Activated CD4-positive, alpha-beta T cell treated with anti-CD3 and anti-CD28 coated beads for 36 hours (primary cell): ENCODE measurements at places on chromosomes 3 and 15. TPM values are rescaled to one million over a fixed set of nuclear protein-coding genes. Genes with fewer than 3 reads are reported as not detected.

The AEN gene
- 52.9 TPM for total RNA-seq

The ANKUB1 gene
- total RNA-seq: not detected

The MYO5C gene
- total RNA-seq: 0.69 TPM

The DUOX1 gene
- total RNA-seq: 0.07 TPM

DNA sequence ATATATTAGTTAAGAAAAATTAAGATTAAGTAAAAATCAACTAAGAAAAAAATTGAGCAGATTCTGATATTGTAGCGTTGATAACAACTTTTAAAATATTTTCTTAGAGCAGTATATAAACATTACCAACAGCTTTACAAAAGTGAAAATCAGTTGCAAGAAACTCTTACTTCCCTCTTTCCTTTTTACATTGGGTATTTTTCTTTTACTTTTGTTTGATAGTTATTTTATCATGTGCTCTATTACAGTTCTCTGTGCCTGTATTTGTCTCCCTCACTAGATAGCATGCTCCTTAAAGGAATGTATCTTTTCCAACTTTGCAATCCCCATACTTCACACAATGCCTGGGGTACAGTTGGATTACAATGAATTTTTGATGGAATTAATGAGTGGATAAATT, 87.5 kb upstream of the P3H2 start:
- no peak for DNase-seq

DNA sequence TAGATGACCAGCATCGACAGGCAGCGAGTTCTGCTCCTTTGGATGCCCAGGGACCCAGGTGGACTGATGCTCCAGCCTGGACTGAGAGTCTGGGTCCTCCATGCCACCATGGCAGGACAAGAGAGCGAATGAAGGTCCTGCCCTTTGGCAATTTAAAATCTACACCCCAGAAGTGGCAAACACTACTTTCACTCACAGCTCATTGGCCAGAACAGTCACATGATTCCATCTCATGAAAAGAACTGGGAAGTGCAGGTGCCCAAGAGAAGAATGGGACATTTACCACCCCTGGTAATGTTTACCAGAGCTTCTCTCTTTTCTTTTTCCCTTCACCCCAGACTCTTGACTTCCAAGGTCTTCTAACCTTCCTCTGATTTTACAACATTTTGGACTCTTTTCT, 87.8 kb upstream of the SLCO3A1 start:
- no peak for DNase-seq

- no peak for DNase-seq
Measured at GRCh38 chr3:66585520-66586095, 84.8 kb upstream of the LRIG1 start.

DNA sequence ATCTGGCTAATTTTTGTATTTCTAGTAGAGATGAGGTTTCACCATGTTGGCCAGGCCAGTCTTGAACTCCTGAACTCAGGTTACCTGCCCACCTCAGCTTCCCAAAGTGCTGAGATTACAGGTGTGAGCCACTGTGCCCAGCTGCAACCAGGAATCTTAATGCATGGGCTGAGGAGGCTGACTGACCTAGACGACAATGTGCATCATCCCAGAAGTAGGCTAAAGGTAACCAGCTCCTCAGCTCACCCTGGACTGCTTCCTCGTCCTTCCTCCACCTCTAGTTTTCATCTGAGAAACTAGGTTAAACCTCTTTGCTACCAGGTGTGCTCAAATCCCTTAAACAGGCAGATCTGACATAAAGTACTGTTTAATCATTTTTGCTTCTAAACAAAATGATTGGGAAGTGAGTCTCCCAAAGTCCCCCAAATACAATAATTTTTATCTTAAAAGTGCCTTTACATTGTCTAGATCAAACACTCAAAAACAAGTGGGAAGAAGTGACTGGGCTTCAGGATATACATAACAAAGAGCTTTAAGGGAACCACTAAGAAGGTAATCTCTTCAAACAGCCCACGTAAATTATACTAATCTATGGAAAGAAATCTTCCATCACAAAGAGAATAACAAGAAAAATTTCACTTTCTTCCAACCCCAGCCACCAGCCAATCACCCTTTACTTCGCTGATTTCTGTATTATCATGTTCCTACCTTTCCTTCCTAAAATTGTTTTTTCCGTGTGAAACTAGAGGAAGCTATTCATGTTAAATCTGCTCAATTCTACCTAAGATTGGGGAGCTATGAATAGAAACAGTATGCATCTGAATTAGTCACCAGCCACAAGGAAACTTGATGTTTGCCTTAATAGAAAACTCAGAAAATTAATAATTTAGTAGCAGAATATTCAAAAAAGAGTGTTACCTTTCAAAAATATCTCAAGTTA, 34.7 kb downstream of the IGF2BP2 start:
- DNase-seq: no peak

DNA sequence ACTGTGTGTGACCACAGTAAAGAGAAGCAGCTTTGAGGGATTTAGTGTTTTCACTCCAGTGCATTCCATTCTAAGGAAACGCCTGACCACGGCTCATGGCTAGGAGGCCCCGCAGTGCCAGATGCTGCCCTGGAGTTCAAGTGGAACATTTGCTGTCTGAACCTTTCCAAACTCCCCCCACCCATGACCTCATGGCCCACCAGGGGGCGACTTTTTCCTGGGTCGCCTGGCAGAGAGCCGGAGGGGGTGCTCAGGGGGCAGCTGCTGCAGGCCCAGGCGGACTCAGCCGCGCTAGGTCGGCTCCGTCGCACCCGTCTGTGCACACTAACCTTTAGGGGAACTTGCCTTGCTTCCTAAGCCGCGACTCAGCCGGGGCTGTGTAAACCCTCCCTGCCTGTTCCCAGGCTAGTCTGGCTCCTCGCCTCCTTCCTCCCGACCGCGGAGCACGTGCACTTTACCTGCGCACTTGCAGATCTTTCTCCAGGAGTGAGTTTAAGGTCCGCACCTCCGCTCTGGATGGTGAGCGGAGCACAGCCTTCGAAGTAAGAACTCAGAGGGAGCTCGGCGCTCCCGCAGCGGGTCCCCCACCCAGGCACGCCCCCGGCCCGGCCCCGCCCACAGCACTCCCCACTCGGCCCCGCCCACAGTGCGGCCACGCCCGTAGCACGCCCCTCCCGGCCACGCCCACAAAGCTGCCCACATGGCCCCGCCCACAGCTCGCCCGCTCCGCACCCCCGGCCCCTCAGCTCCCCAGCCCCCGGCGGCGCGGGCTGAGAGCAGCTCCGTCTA, at the start of gene OCA2:
Gene OCA2 (minus strand): TSS at position 550 of the 789 bp plus-strand sequence. CDS start 17,441 bp downstream, outside the sequence.
- peak; percentile 77 for DNase-seq

DNA sequence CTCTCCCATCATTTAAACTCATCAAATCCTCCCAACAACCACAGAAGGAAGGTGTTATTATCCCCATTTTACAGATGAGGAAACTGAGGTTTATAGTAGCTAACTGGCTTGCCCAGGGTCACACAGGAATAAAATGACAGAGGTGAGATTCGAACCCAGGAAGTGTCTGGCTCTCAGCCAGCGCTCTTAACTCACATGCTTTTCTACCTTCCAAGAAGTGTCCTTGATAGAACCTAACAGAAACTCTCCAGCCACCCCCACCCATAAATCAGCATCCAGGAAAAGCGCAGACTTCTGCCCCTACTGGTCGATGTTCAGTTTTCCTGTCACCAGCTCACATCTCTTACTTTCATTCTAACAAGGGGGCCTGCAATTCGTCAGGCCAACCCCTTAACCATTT, 51.7 kb downstream of the SPATA12 start:
- no peak for DNase-seq

DNA sequence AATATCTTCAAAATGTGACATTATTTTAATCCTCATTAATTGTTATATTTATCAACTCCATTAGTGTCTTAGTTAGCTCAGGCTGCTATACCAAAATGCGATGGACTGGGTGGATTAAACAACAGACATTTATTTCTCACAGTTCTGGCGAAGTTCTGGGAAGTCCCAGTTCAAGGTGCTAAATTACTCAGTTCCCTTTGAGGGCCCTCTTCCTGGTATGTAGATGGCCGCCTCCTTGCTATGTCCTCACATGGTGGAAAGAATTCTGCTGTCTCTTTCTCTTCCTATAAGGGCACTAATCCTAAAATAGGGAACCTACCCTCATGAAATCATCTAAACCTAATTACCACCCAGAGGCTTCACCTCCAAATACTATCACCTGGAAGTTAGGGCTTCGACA, 38.8 kb upstream of the DUT start:
- DNase-seq: no peak

- no peak for DNase-seq
Measured at GRCh38 chr3:13116426-13116825, 43.2 kb upstream of the IQSEC1 start.

DNA sequence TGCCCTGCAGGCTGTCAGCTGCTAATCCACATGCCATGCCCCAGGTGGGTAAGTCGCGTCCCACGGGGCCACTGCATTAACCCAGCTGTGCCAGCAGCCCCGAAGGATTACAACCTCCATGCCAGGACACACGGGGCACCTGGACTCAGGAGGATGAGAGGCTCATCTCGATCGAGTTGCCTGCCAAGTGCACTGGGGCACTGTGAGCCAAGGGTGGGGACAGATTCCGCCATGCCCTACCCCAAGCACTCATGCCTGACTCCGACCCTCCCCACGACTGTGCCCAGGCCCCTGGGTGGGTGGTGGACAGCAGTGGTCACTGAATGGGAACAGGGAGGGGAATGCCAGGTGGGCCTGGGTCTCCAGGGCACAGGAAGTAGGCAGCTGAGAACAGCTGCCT, 20.7 kb upstream of the SNRPA1 start:
- no peak for DNase-seq

DNA sequence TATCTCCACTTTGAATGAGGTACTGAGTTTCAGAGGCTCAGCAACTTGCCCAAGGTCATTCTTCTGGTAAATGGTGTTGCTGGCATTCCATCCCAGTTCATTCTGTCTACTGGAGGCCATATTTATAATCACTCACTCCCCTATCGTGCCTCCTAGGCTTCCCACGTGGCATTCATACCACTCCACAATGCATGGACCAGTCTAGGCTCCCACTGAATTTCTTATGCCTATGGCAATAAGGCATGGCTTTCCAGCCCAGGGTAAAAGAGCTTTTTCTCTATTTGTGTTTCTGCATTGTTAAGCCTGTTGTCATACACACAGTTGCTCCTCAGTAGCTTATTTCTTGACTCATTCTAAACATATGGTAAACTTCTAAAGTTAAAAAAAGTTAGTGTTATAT, 19.9 kb downstream of the BBX start:
- DNase-seq: no peak

- no peak for DNase-seq
Measured at GRCh38 chr3:146542978-146543377, 1.4 kb downstream of the PLSCR1 start.

DNA sequence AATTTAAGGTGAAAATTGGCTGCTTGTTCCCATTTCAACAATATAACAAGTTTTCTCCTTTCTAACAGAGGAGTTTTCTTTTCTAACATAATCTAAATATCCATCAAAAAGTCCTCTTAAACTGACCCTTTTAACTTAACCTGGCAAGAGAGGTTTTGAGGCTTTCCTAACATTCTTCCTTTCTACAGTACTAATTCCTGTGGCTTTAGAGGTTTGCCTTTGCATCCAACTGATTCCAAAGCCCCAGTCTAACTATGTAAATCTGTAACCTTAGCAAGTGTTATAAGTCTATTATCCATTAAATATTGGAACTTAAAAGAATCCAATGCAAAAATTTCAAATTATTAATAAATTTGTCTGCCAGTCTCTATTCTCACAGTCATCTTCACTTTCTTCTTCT, 134.1 kb downstream of the ISL2 start:
- DNase-seq: no peak

DNA sequence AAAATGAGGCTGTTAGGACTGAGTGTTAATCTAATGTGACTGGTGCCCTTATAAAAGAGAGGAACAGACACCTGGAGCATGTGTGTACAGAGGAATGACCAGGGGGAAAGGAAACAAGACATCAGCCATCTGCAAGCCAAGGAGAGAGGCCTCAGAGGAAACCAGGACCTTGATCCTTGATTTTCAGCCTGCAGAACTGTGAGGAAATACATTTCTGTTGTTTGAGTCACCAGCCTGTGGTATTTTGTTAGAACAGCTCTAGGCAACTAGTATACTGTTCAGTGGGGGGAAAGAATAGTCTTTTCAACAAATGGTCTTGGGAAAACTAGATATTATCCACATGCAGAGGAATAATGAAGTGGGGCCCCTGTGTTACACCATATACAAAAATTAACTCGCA, 80.6 kb downstream of the CCR1 start:
- DNase-seq: no peak

DNA sequence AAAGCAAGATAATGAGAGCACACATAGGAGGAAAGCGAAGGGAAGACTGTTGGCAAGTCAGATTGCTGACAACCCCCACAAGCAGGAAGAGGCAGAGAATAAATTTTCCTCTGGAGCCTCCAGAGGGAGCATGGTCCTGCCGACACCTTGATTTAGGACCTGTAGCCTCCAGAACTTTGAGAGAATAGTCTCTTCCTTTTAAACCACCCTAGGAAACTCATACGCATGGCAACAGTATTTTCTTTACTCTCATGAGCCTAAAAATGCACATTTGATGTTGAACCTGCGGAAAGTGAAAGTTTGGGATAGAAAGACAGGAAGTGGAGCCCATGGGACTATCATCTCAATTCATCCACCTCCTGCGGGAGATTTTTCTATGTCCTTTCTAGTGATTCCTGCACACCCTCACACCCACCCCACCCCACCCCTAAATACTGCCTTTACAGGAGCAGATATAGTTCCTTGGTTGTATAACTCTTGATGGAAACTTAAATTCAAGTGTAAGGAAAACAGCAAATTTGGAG, 116.7 kb upstream of the LPP start:
- DNase-seq: no peak

- no peak for DNase-seq
Measured at GRCh38 chr3:22176911-22177310, 425.9 kb upstream of the ZNF385D start.

- no peak for DNase-seq
Measured at GRCh38 chr15:64152507-64153387, 1.2 kb downstream of the SNX22 start.

GRCh38 chr3:8536096-8537056, 34.8 kb downstream of the LMCD1 start:
- no peak for DNase-seq

DNA sequence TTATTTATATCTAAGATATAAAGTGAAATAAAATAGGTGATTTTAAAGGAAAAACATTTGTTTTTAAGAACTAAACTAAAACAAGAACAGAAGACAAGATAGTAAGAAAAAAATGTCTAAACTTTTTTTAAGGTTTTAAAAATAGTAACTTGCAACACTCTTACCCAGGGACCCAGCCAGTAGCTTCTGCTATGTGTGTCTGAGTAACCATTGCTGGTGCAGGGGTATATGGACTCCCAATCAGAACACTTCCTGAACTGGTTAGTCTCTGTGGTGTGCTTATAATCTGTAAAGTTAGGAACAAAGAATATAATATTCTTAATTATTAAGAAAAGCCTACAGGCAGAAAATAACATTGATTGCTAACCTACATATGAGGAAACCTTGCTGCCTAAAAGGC, 118.4 kb downstream of the ATP1B3 start:
- no peak for DNase-seq
